ENCODE measurements at places on chromosomes 7 and 10.
A peak's percentile ranks its signal among the peaks of the same experiment; 100 is the strongest.

GRCh38 chr7:108234281-108234680, 104.1 kb upstream of the LAMB4 start:
- DNase-seq = no peak

- no peak for DNase-seq
These were observed 1.7 kb downstream of the LBX1 start for GRCh38 chr10:101227429-101228152.

- DNase-seq = no peak
These were observed 103.9 kb downstream of the CDK6 start for GRCh38 chr7:92732316-92733036.

- DNase-seq = no peak
These were observed 32.1 kb upstream of the MDFIC start for GRCh38 chr7:114889646-114890285.

- DNase-seq = peak; percentile 71
These were observed 34.3 kb downstream of the NPY start for GRCh38 chr7:24318326-24318725.

DNA sequence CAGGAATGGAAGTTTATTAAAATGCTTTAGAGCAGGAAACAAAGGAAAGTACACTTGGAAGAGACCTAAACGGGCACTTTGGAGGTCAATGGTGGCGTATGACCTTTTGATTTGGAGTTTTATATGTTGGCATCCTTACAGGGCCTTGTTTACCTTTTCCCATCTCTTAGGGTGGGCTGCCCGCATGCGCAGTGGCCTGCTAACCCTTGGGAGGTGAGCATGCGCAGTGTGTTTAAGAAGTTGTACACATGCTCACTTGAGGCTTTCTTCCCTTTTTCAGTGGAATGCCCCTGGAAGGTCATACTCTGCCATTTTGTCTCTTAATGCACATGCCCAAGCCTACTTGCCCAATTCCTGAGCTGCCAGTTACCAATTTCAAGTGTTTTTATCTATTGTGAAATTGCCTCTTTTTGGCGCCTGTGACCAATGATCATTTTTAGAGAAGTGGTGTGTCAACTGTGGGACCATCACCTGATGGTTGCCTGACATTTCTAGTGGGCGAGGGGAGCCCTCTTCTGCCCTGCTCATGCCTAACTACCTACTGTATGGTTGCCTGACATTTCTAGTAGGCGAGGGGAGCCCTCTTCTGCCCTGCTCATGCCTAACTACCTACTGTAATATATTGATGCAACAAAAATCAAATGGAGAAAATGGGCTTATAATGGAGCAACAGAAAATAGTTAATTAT, 138.0 kb downstream of the PPP1R9A start:
- DNase-seq = peak; percentile 37

- no peak for DNase-seq
These were observed 414.2 kb upstream of the GALNT17 start for GRCh38 chr7:70717553-70718329.

DNA sequence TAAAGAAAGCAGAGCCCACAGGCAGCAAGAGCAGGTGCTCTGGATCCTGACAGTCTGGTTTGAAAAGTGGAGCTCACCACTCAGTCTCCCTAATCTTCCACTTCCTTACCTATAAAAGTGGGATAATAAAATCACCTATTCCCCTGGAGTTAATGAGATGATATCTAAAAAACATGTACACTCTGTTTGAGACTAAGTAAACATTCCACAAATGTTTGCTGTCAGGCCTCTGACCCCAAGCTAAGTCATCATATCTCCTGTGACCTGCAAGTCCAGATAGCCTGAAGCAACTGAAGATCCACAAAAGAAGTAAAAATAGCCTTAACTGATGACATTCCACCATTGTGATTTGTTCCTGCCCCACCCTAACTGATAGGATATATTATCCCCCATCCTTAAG, 1324.5 kb downstream of the XPNPEP1 start:
- no peak for DNase-seq

DNA sequence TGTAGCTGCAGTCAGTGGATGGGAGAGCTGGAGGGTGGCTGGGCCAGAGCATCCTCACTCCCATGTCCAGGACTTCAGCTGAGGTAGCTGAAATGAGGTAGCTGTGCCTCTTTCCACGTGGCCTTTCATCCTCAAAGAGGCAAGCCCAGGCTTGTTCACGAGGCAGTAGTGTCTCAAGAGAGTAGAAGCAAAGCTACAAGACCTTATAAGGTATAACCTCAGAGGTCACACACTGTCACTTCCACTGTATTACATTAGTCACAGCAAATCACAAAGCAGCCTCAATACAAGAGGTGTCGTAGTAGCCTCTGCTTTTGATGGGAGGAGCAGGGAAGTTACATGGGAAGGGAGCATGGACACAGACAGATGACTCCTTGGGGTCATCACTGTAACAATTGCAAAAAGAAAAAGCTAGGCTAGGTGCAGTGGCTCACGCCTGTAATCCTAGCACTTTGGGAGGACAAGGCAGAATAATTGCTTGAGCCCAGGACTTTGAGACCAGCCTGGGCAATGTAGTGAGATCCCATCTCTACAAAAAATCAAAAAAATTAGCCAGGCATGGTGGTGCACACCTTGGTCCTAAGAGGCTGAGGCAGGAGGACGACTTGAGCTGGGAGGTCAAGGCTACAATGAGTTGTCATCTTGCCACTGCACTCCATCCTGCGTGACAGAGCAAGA, 97.5 kb downstream of the SKIDA1 start:
- DNase-seq = no peak

GRCh38 chr10:133100706-133101415, 13.1 kb downstream of the ADGRA1 start:
- DNase-seq = peak; percentile 99

DNA sequence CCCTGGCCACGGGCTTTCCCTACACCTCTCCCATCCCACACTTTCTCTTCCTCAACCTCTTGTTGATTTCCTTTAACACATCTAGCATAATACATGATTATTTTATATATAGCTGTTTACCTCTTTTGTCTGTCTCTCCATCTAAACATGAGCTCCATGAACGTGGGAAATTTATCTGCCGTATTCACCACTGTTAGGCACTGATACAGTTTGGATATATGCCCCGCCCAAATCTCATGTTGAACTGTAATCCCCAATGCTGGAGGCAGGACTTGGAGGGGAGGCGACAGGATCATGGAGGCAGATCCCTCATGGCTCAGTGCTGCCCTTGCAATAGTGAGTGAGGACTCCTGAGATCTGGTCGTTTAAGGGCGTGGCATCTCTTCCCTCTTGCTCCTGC, 5.7 kb downstream of the CYTH3 start:
- no peak for DNase-seq

- DNase-seq = peak; percentile 62
These were observed at the start of gene PLCE1 for GRCh38 chr10:93993782-93994437. Gene PLCE1, plus strand, starts transcription at chr10:93993931. Its CDS starts 37,116 bp downstream, at chr10:94031047.

- DNase-seq = no peak
These were observed 17.8 kb downstream of the CDHR3 start for GRCh38 chr7:105980645-105981396.

DNA sequence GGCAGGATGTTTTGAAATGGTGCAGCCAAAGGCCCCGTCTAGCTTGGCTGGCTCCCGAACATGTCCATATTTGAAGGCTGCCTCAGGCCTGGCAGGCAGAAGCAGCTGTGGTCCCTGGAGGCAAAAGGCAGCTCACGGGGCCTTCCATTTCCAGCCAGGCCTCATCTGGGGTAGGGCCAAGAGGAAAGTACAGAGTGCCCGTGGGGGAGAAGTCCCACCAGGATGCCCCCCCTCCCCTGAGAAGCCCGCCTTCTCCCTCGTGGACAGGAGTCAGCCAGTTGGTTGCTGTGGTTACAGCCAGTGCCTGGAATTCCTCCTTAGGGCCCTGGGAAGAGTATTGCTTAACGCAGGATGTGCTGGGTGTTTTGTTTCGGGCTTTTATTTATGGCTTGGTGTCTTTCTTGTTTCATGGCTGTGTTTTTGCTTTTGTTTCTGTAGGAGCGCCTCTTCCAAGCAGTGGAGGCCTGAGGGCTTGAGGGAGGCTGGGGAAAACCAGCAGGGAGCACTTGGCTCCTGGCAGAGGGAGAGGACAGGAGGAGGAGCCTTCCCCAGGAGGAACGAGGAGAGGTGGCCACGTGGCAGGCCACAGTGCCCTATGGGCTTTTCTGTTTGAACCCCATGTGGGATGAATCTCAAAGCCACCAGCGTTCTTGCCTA, 45.4 kb downstream of the CHST3 start:
- DNase-seq = no peak

GRCh38 chr10:99924451-99925255, 85.1 kb downstream of the DNMBP start:
- DNase-seq = no peak

GRCh38 chr10:17790651-17791050, 18.5 kb upstream of the MRC1 start:
- no peak for DNase-seq

DNA sequence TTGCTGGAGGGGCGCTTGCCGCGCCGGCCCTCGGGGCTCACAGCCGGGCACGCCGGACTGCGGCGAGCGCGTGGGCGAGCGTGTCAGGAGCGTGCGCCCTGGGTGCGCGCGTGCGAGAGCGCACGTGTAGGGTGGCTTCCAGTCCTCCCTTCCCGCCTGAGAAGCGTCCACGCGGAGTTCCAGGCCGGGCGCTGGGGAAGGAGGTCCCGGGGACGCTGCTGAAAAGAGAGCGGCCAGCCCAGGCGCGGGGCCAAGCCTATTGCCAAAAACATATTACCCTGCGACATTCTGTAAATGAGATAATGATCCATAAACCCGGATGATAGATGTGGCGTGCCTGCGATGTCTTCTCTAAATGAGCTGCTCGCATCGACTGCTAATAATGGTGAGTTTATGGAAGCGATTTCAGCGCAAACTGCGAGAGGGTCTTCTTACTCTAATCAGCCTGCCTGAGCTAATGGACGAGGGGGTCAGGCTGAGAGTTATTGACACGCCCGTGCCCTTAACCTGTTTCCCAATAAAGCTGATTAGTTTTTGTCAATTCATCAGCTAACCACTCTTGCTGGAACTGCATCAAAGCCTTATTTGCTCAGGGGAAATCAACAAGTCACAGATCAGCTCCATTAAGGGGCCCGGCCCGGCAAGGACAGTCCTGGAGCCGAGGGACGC, 8.0 kb upstream of the MNX1 start:
- no peak for DNase-seq

- DNase-seq = no peak
These were observed 254.0 kb upstream of the PPP2R2D start for GRCh38 chr10:131646551-131647525.

DNA sequence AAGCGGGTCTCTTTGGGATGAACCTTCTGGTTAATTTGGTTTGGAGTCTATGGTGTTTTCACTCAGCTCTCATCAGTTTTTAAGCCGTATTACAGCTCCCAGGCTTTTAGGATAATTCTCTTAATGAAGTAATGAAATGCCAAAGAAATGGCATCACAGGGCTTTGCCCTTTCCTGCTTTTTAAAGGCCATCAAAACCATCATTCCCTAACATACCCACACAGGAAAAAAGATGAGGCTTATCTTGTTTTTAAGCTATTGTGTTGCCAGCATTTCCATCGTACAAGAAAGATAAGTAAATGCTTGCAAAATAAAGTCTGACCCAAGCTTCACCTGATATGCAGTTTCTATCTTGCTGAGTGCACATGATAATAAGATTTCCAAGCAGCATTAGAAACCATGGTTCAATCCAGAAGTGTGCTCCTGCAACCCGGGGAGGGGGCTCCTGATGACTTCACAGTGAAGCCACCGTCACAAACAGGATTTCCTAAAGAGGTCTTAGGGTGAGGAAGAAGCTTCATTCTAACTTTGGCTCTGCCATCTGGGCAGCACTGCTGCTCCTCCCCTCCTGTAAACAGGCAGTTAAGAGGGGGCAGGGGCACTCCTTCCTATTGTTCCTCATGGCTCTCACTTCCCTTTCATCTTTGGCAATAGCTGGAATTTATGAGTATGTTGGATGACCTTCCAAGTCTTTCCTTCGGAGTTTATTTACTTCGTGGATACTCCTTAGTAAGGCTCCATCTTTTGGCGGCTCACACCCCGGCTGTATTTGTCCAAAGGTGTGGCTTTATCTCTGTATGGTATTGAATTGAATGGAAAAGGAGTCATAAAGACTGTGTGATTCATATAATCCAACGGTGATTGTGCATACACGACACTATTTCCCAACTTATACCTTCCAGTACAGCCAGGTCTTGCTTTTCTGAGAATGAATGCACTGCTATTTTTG, 55.2 kb upstream of the FAM133B start:
- no peak for DNase-seq

GRCh38 chr7:37318541-37318940, 130.1 kb downstream of the ELMO1 start:
- DNase-seq = no peak

DNA sequence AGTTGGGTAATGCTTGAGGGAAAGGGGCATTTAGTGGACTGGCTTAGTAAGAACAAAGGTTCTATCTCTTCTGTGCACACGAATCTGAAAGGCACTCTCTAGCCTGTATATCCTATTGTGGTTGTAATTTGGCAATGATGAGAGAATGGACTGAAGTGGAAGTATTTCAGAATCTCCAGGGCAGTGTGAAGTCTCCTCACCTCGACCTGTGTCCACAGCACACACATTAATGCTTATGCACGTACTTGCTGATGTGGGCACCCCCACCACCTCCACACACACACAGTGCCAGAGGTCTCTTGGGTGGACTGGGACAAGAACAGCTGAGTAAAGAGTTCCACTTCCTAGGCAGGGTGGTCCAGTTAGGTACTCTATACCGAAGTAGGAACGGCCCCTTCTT, 6.9 kb downstream of the SMC3 start:
- no peak for DNase-seq

- DNase-seq = no peak
These were observed 277.4 kb downstream of the PARD3 start for GRCh38 chr10:34537629-34538231.

DNA sequence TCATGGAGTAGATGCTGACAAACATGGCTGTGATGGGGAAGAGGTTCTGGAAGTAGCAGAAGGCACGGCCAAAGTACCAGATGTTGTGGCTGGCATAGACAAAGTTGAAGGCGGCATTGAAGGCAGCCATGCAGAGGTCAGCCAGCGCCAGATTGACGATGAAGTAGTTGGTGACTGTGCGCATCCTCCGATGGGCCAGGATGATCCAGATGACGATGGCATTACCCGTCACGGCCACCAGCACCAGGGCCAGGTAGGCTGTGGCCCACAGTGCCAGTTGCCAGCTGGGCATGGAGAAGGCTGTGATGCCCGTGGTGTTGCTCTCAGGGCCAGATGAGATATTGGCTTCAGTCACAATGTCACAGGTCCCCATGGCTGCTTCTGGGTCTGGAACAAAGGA, 767 bp downstream of the TACR2 start:
- no peak for DNase-seq

DNA sequence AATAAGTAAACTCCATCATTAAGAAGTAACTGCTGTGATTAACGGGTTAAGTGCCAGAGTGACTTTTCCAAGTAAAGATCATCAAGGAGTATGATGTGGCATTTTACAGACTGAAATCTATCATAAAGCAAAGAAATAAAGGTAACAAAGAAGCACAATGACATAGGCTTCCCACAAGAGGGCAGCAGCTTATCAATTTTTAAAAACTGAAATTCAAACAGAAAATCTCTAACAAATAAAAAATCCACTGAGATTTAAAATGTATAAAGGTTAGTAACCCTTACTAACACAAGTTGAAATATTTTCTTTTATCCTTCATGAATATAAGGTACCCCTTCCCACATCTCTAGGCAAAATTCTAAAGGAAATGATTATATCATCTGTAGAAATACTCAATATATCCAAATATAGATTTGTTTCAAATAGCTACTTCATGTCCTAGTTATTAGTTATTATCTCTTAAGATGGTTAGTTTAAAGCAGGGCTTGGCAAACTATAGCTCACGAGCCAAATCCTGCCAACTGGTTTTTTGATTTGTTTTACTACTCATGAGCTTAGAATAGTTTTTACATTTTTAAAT, 29.2 kb downstream of the FAM3C start:
- DNase-seq = no peak
